ENCODE measurements at places on chromosomes 2 and 18.

- DNase-seq = no peak
Observed at GRCh38 chr2:212640428-212640827, 101.8 kb upstream of the ERBB4 start.

DNA sequence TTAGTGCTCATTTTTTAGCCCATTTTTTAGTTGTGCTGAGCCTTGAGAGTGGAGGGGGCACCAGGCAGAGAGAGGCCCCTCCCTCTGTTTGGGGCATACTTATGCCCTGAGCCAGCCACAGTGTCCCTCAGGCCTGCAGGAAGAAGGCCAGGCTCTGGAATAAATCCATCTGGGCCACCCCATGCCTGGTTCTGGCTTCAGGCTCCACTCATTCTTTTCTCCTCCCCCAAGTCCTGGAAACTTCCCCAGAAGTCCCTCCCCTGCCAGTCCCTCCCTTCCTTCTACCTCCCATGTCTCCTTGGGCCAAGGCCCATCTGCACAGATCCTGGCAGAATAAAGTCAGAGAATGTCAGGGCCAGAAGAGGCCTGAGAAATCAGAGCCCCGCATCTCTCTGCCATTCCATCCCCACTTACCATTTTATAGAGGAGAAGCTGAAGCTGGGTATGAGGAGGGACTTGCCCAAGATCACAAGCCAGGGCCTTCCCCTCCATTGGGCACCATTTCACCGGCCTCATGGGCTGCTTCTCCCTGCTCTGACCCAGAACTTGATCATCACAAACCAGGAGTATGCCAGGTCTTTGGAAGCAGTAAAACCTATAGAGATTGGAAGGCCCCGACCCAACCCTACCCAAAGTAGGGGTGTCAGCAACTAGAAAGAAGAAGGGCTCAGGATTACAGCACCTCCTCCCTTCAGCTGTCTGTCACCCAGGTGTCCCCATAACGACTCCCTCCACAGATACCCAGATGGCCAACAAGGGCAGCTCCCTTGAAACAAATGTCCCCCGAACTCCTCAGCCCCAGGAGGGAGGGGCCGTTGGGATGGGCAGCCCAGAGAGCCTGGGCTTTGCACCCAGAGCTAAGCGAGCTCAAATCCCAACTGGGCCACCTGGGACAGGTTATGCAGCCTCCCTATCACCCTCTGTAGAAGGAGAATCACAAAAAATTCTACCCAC lies 108.4 kb downstream of the POLR1A start:
- DNase-seq = peak; percentile 50

GRCh38 chr2:161166538-161167409 lies 6.5 kb downstream of the TANK start:
- no peak for DNase-seq

DNA sequence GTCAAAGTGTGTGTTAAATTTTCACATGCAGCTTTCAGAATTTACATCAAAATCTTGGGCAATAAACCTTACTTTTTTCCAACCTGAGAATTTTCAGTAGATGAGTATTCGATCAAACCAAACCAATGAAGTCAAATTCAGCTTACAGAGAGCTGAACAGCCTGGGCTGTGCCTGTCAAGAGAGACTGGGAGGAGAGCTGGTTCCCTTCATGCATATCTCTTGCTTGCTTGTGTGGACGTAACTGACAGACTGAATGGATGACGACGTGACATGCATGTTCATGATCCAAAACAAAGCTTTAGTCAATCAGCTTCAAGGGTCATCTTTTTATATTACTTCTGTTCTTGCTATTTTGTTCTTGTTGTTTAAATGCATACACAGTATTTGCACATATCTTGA lies 145.2 kb downstream of the GALNT3 start:
- DNase-seq = no peak

DNA sequence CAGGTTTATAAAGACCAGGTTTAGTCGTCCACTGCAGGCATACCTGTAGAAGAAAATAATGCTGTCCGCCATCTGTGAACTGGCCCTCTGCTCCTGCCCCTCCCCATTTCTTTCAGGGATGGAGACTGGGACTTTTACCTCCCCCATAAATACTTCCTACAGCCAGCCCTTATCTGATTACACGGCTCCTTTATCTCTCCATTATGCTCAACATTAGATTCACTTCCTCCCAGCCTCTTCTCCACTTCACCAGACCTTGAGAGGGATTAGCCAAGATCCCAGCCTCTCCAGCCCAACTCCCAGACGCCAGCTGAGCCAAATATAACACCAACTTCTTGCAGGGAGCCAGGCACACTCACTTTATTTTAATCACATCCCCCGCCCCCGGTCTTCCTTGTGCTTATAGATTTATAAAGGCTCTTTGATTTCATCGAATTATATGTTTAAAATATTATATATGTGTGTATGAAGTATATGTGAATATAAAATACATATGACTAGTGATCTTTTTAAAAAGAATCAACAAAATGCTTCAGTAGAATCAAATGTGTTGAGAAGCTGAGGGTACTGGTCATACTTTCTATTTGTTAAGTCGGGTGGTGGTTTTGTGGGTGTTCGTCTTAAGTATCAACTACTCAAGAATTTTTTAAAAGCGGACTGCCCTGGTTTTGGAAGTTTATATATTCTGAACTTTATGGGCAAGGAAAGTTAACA lies 81.0 kb downstream of the SPRED2 start:
- DNase-seq = no peak

DNA sequence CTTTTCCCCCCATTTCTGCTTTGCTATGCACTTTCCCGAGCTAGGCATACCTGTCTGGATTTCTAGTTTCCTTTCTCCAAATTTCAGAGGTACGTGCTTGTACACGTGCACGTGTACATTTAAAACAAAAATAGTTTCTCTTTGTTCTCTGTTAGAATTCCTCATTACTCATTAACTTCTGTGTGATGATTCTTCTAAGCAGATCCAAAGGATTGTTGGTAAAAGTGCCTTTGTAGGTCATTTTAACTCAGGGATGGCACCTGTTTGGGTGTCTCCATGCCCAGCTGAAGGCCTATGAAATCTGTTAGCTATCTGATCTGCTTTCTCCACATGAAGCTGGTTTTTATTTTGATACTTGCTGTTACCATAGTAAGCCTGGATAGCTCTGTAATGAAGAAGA lies 264.3 kb downstream of the LPIN1 start:
- no peak for DNase-seq

DNA sequence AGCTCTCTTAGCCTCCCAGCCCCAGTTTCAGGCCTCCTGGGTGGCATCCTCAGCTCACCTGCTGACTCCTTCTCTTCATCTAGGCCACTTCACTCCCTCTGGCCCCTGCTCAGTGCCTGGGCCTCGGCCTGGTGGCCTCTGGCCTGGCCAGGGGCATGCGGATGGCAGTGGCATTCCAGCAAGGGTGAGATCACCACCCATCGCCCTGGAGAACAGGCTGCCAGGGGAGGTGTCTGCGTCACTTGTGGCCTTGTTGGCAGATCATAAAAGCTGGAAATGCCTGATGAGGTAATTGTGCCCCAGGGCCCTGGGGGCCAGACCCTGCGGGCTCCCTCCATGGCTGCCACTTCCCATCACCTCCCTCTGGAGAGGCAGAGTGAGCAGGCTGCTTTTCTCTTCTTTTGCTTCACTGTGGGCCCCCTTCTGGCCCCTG lies 72.5 kb upstream of the SMAD2 start:
- no peak for DNase-seq

GRCh38 chr2:226660124-226660523 lies 139.5 kb downstream of the IRS1 start:
- DNase-seq = no peak

DNA sequence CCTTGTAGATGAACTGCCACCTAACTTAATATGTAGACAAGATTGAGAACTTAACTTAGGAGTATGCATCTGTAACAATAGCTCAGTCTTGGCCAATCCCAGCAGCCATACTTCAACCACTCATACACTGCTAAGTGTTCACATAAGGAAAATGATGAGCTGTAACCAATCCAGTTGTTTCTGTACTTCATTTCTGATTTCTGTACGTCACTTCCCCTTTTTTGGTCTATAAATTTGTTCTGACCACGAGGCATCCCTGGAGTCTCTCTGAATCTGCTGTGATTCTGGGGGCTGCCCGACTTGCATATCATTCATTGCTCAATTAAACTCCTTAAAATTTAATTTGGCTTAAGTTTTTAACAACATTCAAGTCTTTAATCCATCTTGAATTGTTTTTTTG lies 6.4 kb downstream of the SH3YL1 start:
- no peak for DNase-seq

GRCh38 chr2:28232295-28232694 lies 160.4 kb upstream of the FOSL2 start:
- DNase-seq = no peak

DNA sequence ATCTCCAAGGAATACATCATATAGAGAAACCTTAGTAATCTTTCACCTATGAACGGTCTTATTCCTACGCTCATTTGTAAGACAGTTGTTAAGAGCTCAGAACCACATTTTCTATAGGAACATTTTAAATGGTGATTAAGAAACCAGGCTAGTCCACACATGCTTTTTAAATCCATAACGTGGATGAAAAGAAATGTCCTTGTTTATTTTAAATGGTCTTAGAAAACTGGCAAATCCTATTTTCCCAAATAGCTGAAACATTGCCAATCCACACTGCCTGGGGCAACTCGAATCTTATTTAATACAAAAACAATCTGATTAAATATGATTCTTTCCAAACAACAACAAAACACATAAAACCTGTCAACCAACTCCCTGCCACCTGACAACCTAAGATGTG lies 23.7 kb downstream of the METTL8 start:
- DNase-seq = no peak

DNA sequence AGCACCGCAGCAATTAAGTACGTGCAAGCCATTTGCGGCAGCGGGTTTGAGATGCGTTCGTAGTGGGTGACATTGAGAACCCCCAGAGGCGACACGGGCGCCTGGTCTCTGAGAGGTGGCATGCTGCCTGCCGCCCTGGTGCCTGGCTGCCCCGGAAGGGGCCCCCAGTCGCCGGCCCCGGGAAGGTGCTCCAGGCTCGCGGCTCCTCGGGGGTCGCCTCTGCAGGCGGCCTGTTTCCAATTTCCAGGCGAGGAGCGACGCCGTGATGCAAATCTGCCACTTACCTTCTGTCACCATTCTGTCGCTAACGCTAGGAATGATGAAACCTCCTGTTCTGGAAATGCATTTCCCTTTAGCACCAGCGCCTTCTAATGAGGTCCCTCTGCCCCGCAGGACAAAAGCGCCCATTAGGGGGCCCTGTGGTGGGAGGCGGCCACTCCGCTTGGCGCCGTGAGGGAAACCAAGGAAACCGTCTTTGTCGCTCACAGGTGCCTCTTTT lies 13.0 kb downstream of the KIF5C start:
- no peak for DNase-seq

- DNase-seq = no peak
Observed at GRCh38 chr2:158497486-158497885, 40.7 kb downstream of the PKP4 start.

- DNase-seq = peak; percentile 60
Observed at GRCh38 chr18:11245879-11246278, 96.5 kb upstream of the PIEZO2 start.

DNA sequence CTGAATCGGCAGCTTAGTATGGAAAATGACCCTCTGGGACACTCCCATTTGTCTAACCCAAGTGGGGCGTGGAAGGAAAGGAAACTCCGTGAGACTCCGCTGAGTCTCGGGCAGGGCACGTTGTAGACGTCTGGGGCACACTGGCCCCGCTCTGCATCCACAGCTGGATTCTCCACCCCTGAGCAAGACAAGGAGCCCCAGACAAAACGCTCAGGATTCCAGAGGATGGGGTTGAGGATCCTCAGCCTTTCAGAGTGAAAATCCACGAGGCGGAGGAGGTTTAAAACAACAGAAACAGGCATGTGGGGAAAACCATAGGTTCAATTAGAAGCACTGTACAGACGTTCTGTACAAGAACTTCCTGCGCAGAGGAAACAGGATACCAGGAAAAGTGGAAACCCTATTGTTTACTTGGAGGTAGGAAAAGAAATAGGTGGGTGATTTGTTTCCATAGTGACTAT lies 124.9 kb upstream of the ZNF236 start:
- no peak for DNase-seq

DNA sequence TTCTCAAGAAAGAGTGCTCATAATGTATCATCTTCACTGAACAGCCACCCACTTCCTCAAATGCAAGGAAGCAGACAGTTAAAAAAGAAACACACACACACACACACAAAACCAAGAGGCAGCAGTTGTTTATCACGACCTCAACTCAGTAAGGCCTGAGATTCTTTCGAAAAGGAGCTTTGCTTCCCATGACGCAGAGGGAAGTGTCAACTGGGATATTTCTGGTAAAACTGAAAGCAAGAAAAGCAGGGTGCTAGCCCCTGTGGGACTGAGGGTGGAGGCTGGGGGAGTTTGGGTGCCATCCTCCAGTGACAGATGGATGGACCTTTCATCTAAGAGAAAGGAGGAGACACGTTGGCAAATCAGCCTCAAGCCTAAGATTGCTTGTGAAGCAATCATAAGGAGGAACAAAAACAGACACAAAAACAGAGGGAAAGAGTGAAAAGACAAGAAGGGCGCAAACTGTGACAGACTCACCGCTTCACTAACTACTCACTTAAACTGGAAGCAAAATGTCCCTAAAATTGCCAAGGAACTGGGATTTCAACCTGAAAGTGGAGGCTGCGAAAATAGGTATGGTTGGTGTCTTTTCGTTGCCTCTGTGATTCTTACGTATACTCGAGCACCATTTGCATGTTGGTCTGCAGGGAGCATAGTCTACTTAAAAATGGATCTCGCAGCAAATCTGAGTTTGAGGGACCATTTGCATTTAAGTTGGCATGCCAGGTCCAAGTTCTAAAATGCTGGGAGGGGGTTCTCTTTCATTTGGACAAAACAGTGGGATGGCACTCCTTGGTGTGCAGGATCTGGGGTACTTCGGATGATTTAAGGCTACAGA lies at the start of gene ARHGAP25:
Gene ARHGAP25 (plus strand): TSS at position 124 of the 838 bp plus-strand sequence. CDS start 389 bp downstream, at position 513.
- no peak for DNase-seq

GRCh38 chr18:51582551-51582950 lies 385.1 kb upstream of the MEX3C start:
- DNase-seq = no peak

GRCh38 chr2:95670167-95670566 lies 78.4 kb downstream of the TRIM43 start:
- no peak for DNase-seq

GRCh38 chr2:170409164-170409535 lies 231.2 kb downstream of the MYO3B start:
- DNase-seq = peak; percentile 41

GRCh38 chr2:169562519-169562918 lies 11.1 kb downstream of the FASTKD1 start:
- DNase-seq = no peak

- DNase-seq = no peak
Observed at GRCh38 chr18:58992301-58993231, 127.9 kb downstream of the ZNF532 start.

DNA sequence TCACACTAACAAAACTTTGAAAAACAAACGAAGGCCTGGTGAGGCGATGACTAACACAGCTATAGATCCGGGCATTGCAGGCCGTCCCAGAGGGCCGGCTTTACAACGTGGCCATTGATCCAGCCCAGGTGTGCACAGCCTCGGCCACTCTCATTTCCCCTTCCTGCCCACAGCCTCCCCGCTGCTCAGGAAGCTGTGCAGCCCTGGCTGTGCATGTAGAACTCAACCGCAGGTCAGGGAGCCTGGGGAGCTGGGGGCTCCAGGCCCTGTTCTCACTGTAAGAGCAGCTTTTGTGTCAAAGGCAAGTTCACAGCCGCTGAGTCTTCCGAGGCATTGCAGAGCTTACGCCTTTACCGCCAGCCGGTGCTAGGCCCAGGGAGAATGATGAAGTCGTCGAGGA lies 87.2 kb downstream of the LONRF2 start:
- no peak for DNase-seq

GRCh38 chr2:62727876-62728566 lies 22.5 kb downstream of the EHBP1 start:
- no peak for DNase-seq

- no peak for DNase-seq
Observed at GRCh38 chr2:42085706-42086487, 38.1 kb downstream of the PKDCC start.

GRCh38 chr2:170436077-170436943 lies 258.4 kb downstream of the MYO3B start:
- DNase-seq = no peak
